ENCODE measurements at places on chromosomes 2 and 18.
A peak's percentile ranks its signal among the peaks of the same experiment; 100 is the strongest.

DNA sequence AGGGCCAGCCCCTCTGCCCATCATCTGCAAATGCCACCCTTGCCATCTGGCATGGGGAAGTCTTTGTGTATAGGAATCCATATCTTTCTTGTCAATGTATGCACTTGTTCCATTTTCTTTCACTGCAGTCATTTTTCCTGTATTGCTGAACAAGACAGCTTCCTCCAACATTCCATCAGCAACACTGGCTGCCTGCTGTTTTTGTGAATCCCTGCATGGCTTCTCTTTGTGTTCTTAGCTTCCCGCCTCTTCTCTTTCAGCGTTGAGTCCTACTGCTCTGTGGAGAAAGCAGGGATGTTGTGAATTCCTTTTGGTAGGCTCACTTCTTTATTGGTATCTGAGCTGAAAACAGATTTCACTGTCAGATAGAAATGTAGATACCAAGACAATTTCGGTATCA is 150.0 kb downstream of the LPIN1 start:
- DNase-seq, result no peak

GRCh38 chr2:55590810-55591440 is 26.5 kb downstream of the PPP4R3B start:
- peak; percentile 7 for DNase-seq

DNA sequence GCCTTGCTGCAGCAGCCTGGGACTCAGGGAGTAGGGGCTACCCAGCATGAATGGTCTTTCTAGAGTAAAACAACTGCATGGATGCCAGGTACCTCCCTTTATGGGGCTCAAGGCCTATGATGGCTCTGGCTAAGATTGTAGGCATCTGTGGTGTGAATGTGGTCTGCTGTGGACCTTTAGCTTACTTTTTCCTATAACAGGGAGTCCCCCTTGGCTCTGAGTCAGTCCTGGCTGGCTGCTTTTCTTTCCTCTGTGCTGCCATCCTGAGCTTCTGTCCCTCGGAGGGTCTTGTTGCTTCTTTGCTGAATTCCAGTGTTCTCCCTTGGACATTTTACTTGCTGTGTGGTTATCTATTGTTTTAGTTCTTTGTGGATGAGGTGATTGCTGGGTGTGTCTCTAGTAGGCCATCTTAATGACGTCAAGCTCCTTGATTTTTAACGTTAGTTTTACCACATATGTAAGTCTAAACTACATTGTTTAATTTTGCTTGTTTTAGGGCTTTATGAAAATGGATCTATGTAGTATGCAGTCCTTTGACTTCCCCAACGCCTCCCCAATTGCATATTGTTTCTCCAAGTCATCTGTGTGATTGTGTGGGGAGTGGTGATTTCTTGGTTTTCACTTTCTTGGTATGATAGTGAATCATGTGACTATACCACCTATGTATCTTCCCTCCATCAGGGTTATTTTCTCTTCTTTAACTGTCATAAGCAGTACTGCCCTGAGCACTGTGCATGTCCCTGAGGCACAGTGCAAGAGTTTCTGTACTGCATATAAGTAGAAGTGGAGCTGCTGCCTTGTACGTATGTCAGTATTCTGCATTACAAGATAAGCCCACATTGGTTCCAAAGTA is 92.4 kb downstream of the NCK2 start:
- no peak for DNase-seq

GRCh38 chr2:28150236-28150915 is 242.3 kb upstream of the FOSL2 start:
- no peak for DNase-seq

- no peak for DNase-seq
Observed at GRCh38 chr18:7521226-7521856, 45.8 kb upstream of the PTPRM start.

DNA sequence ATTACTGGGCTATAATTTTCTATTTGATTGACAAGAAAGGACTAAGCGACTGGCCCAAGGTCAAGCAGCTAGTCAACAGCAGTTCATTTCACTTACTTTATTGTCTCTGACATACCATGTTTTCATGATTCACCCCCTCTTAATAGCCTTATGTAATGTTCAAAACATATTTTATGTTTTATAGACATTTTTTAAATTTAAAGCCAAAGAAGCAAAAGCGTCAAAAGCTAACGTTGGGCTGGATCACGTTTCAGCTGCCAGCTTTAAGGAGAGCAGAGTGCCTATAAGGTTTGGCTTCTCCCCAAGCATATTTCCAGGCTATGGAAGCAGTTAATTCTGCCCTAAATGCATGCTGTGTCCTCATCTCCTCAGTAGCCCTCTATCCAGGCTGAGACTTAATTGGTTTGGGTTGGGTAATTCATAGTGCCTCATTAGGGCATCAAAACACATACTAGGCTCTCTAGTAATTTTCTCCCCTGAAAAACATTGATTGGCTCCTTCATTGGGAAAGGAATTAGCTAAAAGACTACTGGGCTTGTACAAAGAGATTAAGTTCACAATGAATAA is 94.8 kb upstream of the CREB1 start:
- DNase-seq, result no peak

DNA sequence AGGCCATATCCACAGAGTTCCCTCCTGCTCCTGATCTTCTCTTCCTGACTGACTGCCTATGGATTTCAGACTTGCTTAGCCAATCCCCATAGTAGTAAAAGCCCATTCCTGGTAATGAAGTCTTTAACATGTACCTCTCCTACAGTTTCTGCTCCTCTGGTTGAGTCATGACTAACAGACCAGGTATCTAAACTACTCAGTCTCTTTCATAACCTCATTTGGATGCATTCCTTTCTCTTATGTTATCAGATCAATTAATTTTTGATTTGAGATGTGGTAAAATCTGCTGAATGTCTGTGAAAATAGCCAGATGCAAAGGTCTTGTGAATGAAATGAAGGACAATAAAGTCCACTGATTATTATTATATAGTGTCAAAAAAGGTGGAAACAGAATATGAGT is 198.0 kb downstream of the NBAS start:
- no peak for DNase-seq

- no peak for DNase-seq
Observed at GRCh38 chr18:26091047-26091630, 726 bp upstream of the SS18 start.

GRCh38 chr2:120307482-120307881 is 38.5 kb upstream of the INHBB start:
- DNase-seq, result no peak

DNA sequence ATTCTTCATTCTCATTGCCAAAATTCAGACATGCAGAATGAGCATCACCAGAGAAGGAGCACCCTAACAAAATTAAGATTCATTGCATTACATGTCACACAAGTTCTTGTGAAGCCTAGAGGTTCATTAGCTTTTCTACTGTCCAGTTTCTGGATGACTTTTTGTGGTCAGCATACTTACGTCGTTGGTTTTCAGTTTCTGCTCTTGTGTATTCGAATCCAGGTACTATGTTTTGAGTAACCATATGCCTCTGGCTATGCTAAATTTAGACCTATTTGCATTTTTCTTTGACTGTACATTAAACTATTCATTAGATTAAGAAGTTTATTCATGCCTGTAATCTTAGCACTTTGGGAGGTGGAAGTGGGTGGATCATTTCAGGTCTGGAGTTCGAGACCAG is 251.3 kb downstream of the PARD3B start:
- no peak for DNase-seq

- DNase-seq, result no peak
Observed at GRCh38 chr2:98952966-98953365, 16.9 kb upstream of the CRACDL start.

- DNase-seq, result no peak
Observed at GRCh38 chr18:22469926-22470247, 52.2 kb upstream of the CTAGE1 start.

DNA sequence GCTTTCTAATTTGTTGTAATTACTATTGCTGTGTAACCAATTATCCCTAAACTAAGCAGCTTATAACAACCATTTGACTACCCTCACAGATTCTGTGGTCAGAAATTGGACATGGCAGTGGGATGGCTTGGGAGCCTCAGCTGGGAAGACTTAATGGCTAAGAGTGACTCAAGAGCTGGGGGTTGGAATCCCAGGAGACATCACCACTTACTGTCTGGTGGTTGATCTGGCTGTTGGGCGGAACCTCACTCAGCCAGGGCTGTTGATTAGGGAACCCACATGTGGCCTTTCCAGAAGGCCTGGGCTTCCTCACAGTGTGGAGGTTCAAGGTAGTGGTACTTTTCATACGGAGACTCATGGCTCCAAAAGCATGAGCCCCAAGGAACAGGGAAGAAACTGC is 49.8 kb downstream of the E2F6 start:
- DNase-seq, result no peak

- no peak for DNase-seq
Observed at GRCh38 chr2:211816754-211817153, 721.8 kb downstream of the ERBB4 start.

GRCh38 chr2:20111311-20112131 is 60.1 kb upstream of the LAPTM4A start:
- DNase-seq, result peak; percentile 27

- peak; percentile 88 for DNase-seq
Observed at GRCh38 chr2:121699421-121700333, 37.0 kb downstream of the NIFK start.

- peak; percentile 36 for DNase-seq
Observed at GRCh38 chr18:46622999-46623398, 34.0 kb downstream of the LOXHD1 start.

DNA sequence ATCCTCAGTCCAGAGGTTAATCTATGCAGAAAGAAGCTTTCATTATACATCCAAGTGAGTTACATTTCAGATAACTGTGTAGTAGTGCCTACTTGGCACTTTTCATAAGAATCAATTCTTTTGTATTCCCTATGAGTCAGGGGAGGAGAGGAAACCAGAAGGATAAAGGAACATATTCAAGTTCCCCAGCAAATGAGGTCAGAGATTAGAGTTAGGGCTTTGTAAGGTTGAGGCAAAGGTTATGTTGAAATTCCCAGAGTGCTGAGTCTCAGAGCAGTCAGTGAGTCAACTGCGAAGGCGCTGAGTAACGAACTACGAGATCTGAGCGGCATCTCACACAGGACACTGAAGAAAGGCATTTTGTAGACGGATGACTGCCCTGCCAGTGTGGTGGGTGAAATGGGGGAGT is 25.1 kb upstream of the ME2 start:
- DNase-seq, result peak; percentile 46

DNA sequence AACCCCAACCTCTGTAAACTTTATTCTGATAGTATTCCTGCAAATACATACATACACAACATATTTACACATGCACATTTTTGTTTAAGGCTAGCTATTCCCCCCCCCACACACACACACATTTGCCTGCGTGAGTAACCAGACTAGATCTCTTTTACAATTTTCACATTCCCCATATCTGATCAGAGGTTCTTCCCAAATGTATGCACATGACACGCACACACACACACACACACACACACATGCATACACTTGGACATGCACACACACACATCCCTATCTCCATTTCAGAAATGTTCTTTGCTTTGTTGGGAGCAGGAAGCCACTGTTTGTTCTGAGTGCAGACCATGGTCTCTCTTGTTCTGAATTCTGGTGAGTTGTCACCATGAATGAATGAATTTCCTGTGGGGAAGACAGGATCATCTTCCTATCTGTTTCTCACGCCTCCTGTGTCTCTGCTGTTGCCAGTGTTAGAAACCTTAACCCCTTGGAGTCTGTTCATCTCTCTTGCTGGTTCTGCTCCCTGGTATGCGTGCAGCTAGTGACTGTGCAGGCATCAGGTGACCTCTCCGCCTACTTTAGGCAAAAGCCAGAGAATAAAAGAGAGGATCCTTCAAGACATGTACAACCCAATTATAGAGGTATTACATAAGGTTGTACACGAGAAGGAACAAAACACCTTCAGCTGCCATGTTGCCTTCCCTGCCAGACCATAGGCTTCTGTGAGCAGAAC is 251.0 kb upstream of the RAB12 start:
- DNase-seq, result no peak

- DNase-seq, result peak; percentile 75
Observed at GRCh38 chr2:64644458-64645382, 9.0 kb downstream of the SERTAD2 start.

GRCh38 chr2:128169933-128170709 is 79.1 kb downstream of the UGGT1 start:
- no peak for DNase-seq

GRCh38 chr2:5548991-5549715 is 143.0 kb upstream of the SOX11 start:
- DNase-seq, result no peak

- no peak for DNase-seq
Observed at GRCh38 chr2:177916342-177916741, 156.2 kb downstream of the PDE11A start.

- no peak for DNase-seq
Observed at GRCh38 chr2:203934041-203934492, 2.5 kb upstream of the ICOS start.

- no peak for DNase-seq
Observed at GRCh38 chr2:48312126-48312525, 217.8 kb upstream of the STON1 start.

DNA sequence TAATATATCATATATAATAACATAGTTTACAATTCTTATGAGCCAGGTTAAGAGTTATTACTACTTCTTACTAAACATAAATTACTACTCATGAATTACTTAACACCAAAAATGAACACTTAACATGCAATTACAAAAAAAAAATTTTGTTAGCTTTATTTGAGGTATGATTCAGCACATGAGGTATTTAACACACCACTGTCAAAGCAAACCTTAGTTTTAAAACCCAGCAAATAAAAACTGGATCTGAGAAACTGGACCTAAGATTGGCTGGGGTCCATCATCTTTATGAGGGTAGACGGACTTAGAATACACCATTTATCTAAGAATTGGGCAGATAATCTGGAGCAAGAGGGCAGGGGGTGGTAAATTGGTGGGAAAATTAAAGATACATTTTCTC is 81.8 kb upstream of the CREB1 start:
- DNase-seq, result no peak

GRCh38 chr2:120257522-120257921 is 4.9 kb downstream of the RALB start:
- DNase-seq, result no peak

DNA sequence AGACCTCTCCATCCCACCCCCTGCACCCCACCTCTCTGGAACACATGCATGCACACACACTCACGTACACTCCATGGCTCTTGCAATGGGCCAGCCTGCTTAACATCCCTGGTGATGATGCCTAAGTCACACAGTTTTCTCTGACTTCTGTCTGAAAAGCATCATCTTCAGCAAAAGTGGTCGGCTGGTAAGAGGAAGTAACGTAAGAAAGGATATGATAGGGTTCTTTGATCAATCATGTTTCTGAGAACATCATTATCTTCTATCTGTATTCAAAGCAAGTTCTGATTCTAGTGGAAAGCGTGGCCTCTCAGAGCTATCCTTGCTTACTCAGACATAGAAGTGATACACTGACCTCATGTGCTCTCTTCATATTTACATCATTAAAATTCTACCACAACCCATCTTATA is 11.4 kb upstream of the NDUFV2 start:
- DNase-seq, result no peak

GRCh38 chr2:219675221-219675620 is 47.8 kb downstream of the SLC4A3 start:
- no peak for DNase-seq
